Lower lobe of right lung (tissue), 2 donors: ENCODE measurements at places on chromosomes 1 and 21. TPM values are rescaled to one million over a fixed set of nuclear protein-coding genes. Genes with fewer than 3 reads are reported as not detected.

GRCh38 chr1:228059634-228060457 is 22.7 kb upstream of the ARF1 start:
- peaks cover 65% of the 10 kb centered on the region for H3K27me3 ChIP-seq
- H3K27ac ChIP-seq: peak overlapping the region; percentile 66
- H3K4me3 ChIP-seq: peak overlapping the region; percentile 51
- H3K36me3 ChIP-seq: no peaks in the 10 kb centered on the region
- DNase-seq: peak; percentile 98

DIO1 gene
- total RNA-seq: not detected

IL10RB gene
- total RNA-seq: 49.1 TPM

HSD3B1 gene
- not detected for total RNA-seq

DMBX1 gene
- not detected for total RNA-seq

GRCh38 chr1:20847611-20848080 is 60.5 kb upstream of the HP1BP3 start:
- H3K4me3 ChIP-seq: no peak overlapping the region
- no peak for DNase-seq
- H3K4me1 ChIP-seq: no peaks in the 10 kb centered on the region
- H3K27ac ChIP-seq: no peak overlapping the region

RNU1-3 gene
- 6,803 TPM for total RNA-seq
